ENCODE measurements at places on chromosomes 13 and 19.

GRCh38 chr13:41004875-41005693 is 14.0 kb downstream of the ELF1 start:
- DNase-seq = no peak

- DNase-seq = no peak
Observed at GRCh38 chr13:36114233-36114632, 16.9 kb downstream of the DCLK1 start.

DNA sequence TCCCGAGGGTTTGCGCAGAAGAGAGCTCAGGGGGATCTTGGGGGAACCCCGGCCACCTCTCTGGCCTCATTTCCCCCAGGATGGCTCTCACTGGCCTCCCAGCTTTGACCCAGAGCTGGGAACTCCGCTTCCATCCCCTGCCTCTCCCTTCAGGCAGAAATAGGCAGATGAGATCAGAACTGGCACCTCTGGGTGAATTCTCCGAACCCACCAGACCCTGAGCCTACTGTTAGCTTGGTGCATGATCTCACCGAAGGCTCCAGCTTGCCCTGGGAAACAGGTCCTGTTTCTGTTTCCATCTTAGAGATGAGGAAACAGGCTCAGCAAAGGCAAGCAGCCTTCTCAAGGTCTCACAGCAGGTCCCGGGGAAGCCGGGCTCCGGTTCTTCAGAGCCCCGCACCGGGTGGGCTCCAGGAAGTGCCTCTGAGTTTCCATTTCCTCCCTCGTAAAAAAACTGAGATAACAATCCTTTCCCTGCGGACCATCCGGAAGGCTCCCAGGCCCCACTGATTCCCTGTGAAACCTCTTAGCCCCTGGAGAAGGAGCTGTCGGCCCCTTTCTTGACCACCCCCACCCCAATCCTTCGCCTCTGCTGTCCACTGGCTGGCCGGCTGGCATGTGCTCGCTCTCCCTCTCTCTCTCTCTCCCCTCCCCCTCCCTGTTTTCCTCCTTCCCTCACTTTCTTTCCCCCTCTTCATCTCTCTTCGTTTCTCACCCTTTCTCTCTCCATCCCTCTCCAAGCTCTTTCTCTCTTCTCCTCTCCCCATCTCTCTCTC is 2.1 kb downstream of the NECTIN2 start:
- DNase-seq = no peak

DNA sequence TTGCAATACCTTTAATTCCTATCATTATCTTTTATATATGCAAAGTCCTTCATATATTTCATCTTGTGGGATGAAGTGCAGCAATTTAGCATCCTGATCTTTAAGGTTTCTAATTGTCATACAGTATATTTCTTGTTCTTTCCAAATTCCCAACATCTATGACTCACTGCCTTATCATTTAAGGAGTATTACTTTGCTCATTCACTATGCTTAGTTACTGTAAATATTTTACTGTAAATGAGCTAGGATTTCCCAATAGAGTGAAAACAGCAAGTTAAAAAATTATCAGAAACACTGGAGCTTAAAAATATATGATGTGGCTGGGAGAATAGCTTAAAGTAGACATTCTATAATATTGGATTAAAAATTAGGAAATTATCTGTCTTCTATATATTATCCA is 69.9 kb downstream of the SLITRK6 start:
- DNase-seq = no peak

- no peak for DNase-seq
Observed at GRCh38 chr19:15733895-15734294, 3.9 kb upstream of the OR10H3 start.

DNA sequence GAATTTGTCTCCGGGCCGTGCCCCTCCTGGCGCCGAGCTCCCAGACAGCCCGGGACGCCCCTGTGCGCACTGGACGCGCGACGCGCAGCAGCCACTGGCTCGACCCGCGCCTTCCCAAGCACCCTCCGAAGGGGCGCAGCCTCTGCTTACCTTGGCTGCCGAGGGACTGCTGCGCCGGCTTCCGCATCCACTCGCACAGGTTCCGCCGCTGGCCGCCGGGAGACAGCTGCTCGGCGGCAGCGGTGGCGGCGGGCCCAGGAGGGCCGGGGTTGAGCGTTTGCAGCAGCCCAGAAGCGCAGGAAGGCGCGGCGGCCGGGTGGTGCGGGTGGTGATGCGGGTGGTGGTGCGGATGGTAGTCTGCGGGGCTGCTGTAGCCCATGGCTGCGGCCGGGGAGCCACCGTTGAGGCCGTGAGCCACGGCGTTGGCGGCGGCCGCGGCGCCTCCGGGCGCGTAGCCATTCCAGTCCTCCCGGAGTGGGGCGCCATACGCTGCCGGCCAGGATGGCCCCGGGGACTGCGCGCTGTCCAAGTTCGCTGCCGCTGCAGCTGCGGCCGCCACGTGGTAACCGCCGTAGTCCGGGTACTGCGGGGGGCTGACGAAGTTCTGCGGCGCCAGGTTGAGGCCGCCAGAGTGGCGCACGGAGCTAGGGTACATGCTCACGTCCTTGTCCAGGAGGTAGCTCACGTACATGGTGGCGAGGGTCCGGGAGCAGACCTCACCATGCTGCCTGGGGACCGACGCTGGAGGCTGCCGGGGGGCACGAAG is 616 bp downstream of the CDX2 start:
- DNase-seq = no peak

DNA sequence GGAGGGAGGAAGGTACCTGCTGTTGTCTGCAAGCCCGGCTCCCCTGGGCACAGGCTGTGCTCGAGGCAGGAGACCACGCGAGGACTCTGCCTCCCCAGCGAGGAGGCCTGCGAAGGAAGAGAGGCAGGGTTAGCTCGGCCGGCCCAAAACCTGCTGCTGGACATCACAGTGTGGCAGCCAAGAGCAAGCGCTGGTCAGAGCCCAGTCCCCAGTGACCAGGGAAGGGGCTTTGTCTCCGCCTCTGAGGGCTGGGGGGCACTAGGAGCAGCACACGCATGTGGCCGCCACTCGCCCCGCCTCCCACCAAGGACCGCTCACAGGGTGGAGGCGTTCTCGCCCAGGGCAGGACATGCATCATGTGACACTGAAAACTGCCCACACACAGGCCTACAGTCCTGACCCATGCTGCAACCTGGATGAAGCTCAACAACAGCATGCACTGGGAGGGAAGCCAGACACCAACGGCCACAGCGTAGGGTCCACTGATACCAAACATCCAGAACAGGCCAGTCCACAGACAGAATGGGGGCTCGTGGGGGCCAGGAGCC is 8.5 kb downstream of the MIER2 start:
- no peak for DNase-seq

- DNase-seq = no peak
Observed at GRCh38 chr13:21256891-21257290, 80.4 kb downstream of the MRPL57 start.

GRCh38 chr19:1353144-1353543 is 30.6 kb upstream of the NDUFS7 start:
- no peak for DNase-seq

DNA sequence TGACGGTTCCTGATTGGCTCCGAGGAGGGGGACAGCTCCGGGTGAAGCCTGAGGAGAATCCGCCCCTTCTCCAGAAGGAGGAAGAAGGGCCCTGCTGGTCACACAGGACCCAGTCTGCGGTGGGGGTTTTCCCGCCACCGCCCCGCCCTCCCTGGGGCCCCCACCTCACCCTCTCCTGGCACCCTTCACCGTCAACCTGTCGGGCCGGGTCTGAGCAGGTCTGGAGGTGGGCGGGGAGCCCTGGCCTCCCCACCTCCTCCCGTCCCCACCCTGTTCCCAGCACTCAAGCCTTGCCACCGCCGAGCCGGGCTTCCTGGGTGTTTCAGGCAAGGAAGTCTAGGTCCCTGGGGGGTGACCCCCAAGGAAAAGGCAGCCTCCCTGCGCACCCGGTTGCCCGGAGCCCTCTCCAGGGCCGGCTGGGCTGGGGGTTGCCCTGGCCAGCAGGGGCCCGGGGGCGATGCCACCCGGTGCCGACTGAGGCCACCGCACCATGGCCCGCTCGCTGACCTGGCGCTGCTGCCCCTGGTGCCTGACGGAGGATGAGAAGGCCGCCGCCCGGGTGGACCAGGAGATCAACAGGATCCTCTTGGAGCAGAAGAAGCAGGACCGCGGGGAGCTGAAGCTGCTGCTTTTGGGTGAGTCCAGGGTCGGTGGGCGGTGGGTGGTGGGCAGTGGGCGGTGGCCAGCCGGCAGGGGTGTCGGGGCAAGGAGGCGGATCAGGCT is at the start of gene GNA15:
GNA15 (plus strand) TSS at position 73 of the 723 bp plus-strand sequence; CDS start at position 491, 418 bp downstream.
- DNase-seq = no peak

GRCh38 chr13:44159633-44160279 is 213.9 kb upstream of the SERP2 start:
- DNase-seq = no peak

DNA sequence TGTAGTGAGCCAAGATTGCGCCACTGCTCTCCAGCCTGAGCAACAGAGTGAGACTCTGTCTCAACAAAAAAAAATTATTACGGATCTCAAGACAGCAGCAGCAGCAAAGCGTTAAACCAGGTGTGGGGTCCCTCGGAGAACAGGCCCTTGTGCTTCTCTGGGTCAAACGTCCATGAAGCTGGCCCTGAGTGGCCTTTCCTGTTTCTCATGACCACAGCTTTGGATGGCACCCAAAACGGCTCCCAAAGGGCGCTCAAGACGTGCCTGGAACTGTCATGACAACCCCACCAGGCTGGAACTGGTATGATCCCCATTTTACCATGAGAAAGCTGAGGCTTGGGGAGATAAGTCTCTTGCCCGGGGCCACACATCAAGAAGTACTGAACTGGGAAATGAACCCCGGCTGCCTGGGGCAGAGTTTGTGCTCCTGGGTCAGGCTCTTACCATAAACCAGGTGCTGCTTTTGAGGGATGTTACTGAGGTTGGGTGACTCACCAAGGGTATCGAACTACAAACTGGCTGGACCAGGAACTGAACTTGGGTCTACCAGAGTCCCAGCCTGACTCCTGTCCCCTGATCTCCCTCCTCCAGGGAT is 11.6 kb upstream of the SAMD1 start:
- DNase-seq = no peak

DNA sequence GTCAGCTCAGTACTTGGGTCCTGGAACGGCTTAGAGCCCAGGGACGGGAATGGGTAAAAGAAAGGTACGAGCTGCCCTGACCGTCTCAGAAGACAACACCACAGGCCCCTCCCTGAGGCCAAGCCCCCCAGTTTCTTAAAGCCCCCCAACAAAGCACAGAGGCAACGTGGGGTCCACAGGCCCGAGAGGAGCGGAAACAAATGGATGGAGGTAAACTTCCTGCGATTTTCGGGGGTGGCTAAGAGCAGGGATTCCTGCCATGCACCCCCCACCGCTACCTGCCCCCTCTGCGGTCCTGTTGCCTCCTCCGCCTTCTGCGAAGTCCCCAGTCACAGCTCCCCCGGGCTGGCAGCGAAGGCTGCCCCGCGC is 48.2 kb downstream of the PTPRS start:
- DNase-seq = no peak

- no peak for DNase-seq
Observed at GRCh38 chr13:111252446-111253364, 67.7 kb upstream of the TEX29 start.

DNA sequence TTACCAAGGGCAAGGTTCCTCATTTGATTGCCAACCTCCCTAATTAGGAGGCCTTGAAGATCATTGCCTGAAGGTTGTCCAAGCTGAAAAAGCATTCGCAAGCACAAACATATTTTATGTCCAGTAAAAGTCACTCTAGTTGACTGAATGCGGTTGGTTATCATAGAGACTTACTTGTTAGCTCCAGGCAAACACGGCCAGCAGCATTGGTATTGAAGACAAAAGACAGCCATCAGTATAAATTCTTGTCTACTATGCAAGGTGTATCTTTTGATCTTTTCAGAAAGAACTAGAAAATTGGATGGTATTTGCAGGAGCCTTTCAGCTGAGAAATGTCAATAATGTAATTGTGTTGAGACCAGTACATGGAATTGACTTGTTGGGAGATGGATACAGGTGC is 129.9 kb downstream of the GPC6 start:
- no peak for DNase-seq

GRCh38 chr13:35760735-35761281 is 284.3 kb upstream of the MAB21L1 start:
- no peak for DNase-seq

DNA sequence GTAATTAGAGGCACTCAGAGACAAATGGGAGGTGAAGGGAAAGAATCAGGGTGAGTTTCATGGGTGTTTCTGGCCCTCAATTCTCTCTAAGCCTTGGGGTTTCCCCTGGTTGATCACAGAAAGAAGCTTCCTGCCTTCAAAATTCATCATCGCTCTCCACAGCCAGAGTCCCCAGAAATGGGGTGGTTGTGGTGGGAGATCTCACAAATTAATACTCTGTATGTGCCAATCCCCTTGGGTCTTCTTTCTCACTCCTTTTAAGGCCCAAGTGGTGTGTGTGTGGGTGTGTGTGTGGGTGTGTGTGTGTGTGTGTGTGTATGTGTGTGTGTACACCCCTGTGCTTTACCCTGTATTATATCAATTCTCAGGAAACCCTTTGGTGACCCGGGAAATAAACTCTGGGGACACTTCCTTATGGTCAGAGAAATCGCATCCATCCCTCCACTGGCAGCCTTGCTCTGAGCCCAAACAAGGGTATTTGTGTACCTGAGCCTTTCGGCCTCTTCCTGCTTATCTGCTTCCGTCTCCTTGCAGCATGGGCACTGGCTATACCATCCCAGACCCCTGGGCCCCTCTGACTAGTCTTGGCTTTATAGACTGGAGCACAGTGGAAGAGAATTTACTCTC is 2.8 kb upstream of the FCGBP start:
- peak; percentile 20 for DNase-seq
